Stimulated activated CD8-positive, alpha-beta memory T cell treated with anti-CD3 and anti-CD28 coated beads, Interleukin-4, amount 100 ng/mL, for 48 hours (primary cell): ENCODE measurements at places on chromosomes 2 and 18.

GRCh38 chr2:151106805-151107506 is 154.7 kb downstream of the RBM43 start:
- no peak for DNase-seq

GRCh38 chr2:173969886-173970285 is 4.7 kb upstream of the SP3 start:
- no peak for DNase-seq

GRCh38 chr2:43822839-43823238 is 15.8 kb downstream of the ABCG5 start:
- DNase-seq, result no peak

- DNase-seq, result no peak
Observed at GRCh38 chr2:199727306-199727705, 123.7 kb downstream of the FTCDNL1 start.

- no peak for DNase-seq
Observed at GRCh38 chr18:35430721-35431373, 53.7 kb upstream of the ZNF396 start.

- DNase-seq, result no peak
Observed at GRCh38 chr2:201675454-201675853, 23.0 kb downstream of the MPP4 start.

GRCh38 chr18:8933714-8934284 is 168.7 kb upstream of the NDUFV2 start:
- DNase-seq, result no peak

DNA sequence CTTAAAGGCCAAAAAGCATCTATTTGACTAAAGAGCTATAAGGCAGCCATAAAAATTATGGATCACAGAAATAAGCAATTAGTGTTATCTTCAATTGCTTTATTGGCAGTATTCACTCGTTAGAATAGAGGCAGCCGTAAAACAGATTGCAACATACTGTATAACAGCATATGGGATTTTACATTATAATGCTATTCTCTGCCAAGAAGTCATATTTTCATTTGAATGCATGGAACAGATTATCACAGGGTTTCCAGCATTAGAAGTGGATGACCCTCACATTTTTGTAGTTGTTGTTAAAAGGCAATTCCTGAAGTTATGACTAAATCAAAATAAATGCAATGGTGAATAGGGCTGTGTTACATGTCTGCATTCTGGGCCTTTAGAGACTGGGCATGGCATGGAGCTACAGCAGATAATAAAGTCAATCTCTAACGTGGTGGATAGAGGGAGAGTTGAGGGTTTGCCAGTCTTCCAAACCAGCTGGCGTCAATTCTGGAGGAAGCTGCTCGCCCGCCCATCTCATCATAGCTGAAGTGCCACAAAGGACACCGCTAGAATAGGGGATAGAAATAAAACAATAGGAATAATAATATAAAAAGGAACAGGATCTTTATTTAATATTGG is 155.4 kb upstream of the VRK2 start:
- no peak for DNase-seq

GRCh38 chr2:227903381-227903780 is 31.9 kb downstream of the DAW1 start:
- no peak for DNase-seq

- DNase-seq, result no peak
Observed at GRCh38 chr2:229815342-229815741, 101.0 kb upstream of the DNER start.

GRCh38 chr2:166766220-166766619 is 122.1 kb upstream of the XIRP2 start:
- DNase-seq, result no peak

GRCh38 chr18:66193938-66194337 is 410.0 kb downstream of the CDH19 start:
- no peak for DNase-seq

DNA sequence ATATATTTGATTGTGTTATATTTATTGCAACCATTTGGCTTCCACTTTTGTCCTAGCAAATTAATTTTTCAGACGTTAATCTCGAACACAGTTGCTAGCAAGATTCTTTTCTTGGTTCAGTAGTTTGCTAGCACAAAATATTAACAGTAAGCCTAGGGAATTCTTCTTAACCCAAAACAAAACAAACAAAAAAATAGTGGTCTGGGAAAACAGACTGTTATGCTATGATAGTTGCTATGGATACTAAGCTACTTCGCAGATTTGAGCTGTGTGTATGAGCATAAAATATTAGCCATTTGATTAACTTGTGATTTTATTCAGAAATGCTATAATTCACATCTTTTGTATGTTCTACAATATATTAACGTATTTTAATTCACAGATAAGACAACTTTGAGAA is 541.5 kb upstream of the NETO1 start:
- no peak for DNase-seq

- no peak for DNase-seq
Observed at GRCh38 chr2:11244091-11244826, 89.0 kb downstream of the SLC66A3 start.

DNA sequence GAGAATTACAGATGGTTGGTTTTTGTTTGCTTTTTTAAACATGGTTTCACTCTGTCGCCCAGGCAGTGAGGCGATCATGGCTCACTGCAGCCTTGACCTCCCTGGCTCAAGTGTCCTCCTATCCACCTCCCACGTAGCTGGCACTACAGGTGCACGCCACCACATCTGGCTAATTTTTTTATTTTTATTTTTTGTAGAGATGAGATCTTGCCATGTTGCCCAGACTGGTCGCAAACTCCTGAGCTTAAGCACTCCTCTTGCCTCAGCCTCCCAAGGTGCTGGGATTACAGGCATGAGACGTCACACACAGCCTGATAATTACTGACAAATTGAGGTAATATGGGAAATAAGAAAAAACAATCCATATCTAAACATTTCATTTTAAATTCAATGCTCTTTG is 110.5 kb upstream of the ZSWIM2 start:
- DNase-seq, result no peak

- no peak for DNase-seq
Observed at GRCh38 chr2:6425032-6425431, 440.7 kb downstream of the CMPK2 start.

- no peak for DNase-seq
Observed at GRCh38 chr2:32775954-32776353, 148.1 kb downstream of the TTC27 start.

GRCh38 chr2:5661362-5661761 is 30.8 kb upstream of the SOX11 start:
- no peak for DNase-seq

DNA sequence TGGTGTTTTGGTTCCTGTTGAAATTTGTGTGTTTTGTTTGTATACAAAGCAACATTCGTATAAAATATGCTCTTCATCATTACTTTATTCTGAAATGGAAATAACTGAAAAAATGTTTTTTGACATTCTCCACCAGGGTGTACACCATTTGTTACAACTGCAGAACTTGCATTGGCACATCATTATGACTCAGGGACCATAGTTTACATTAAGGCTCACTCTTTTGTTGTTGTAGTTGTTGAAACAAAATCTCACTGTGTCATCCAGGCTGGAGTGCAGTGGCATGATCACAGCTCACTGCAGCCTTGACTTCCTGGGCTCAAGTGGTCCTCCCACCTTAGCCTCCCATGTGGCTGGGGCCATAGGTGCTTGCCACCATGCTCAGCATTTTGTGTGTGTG is 676.6 kb downstream of the TDRD15 start:
- no peak for DNase-seq

DNA sequence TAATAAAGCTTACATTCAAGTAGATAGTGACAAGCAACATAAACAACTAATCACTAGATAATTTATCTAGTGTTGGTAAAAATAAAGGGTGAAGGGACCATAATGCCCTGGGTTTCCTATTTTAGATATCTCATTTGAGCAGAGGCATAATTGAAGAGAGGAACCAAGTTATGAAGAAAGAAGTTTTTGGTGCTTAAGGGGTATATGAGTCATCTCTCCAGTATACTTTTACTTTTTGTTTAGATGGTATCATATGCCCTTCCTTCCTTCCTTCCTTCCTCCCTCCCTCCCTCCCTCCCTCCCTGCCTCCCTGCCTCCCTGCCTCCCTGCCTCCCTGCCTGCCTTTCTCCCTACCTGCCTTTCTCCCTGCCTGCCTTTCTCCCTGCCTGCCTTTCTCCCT is 1053.5 kb upstream of the CELF4 start:
- no peak for DNase-seq
